ENCODE measurements at places on chromosomes 1 and 21.
A peak's percentile ranks its signal among the peaks of the same experiment; 100 is the strongest.

DNA sequence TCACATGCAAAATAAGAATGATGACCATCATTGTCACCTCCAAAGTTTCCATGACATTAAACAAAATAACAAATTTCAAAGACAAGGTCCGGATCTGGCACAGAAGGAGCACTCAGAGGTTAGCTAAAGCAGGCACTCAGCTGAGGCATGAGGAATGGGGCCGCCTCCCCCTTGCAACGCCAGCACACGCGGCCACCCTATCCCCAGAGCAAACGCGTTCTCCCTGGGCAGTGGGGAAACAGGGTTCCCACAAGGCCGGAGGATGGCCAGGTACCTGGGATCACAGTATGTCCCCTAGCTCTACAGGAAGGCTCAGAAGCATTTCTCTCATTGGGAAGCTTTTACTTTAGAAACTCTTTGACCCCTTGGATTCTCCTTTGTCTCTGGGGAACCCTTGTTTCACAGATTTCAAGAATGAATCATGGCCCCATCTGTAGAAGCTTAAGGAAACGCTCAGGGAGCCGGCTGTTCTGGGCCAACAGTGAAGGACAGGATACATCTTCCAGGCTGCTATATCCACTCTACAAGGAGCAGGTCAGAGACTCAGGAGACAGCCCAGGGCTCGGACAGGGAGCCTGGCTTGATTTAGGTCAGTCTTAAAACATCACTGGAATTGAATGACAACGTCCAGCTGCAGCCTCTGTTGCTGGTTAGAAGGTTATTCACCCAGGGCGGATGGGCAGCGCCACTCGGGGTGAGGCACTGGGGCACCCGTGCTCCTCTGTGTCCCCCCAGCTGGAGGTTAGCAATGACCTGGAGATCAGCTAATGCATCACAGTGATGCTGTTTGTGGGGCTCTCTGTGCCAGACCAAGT is 496.4 kb downstream of the NPHP4 start:
- DNase-seq = no peak

DNA sequence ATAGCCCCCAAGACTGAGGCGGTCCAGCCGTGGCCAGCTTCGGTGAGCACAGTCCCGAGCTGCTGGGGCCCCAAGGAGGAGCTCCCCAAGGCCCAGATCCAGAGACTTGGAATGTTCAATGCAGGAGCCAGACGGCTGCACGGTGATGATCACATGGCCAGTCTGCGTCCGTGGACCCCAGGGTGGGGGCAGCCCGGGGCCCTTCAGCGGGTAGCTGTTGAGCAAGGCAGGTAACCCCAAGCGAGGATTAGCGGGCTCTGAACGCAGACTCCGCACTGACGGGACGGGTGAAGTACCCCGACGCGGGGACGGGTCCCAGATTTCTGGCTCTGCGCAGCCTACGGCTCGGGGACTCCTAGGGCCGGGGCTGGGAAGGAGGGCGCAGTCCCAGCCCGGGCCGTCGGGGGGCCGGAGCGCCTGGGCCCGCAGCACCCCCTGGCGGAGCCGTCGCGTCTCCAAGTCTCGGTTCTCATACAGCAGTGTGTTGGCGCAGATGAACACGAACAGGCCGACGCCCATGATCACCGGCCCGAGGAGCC is 2.7 kb downstream of the TMEM200B start:
- DNase-seq = peak; percentile 60

- no peak for DNase-seq
Measured at GRCh38 chr1:212975111-212975918, 25.0 kb downstream of the VASH2 start.

- peak; percentile 32 for DNase-seq
Measured at GRCh38 chr1:173201969-173202368, 5.2 kb downstream of the TNFSF4 start.

DNA sequence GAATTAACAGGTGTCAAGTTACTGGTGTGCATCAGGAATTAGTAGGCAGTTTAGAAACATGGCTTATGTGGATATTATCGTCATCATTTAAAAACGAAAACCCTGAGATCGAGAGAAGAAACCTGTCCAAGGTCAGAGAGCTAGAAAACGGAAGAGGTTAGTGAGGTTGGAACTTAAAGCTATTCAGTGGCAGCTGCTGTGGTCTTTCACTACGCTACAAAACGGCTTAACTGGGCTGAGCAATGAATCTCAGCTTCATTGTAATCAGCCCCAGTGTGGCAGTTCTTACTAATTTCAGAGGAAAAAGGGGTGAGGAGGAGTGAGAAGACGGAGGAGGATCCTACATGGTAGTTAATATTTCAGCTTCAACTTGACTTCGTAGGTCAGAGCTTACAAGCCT is 77.9 kb downstream of the DAB1 start:
- DNase-seq = no peak

DNA sequence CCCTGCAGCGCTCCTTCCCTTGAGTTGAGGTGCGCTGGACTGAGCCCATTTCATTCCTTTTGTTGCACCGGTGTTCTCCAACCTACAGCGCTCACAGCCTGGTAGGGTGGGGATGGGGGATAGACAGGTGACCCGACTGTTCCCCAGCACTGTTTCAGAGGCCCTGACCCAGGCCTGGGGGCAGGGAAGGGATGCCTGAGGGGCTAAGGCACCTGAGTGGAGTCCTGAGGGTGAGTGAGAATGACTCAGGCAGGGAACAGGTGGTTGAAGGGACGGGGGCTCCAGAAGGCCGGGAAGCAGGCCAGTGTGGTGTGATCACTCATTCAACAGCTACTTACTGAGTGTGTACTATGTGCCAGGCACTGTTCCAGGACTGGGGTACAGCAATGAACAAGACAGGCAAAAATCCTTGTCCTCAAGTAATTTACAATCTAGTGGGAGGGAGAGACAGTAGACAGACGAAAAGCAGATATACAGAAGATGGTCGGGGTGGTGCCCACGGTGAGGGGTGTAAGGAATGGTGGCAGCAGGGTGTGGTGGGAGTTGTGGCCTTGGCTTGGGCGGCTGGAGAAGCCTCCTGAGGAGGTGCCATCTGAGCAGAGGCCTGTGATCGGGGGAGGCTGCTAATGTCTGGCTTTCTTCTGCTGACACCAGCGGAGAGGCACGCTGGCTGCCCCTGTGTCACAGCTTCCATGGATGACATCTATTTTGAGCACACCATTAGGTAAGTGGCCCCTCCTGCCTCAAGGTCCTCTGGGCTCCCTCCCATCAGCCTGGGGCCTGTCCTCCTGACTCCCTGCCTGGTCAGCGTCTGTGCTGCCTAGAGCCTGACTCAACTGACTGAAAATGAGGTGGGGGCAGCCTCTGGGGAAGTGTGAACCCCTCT is 37.4 kb downstream of the ACOT11 start:
- DNase-seq = no peak

GRCh38 chr1:193614817-193615216 is 428.4 kb upstream of the B3GALT2 start:
- DNase-seq = peak; percentile 49

DNA sequence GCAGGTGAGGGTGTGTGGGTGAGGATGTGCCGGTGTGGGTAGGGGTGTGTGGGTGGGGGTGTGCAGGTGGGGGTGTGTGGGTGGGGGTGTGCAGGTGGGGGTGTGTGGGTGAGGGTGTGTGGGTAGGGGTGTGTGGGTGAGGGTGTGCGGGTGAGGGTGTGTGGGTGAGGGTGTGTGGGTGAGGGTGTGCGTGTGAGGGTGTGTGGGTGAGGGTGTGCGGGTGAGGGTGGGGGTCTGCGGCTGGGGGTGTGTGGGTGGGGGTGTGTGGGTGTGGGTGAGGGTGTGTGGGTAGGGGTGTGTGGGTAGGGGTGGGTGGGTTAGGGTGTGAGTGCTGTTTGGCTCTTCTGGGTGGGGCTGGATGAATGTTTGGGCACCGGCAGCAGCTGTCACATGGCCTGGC is 241.4 kb upstream of the POTED start:
- DNase-seq = no peak

DNA sequence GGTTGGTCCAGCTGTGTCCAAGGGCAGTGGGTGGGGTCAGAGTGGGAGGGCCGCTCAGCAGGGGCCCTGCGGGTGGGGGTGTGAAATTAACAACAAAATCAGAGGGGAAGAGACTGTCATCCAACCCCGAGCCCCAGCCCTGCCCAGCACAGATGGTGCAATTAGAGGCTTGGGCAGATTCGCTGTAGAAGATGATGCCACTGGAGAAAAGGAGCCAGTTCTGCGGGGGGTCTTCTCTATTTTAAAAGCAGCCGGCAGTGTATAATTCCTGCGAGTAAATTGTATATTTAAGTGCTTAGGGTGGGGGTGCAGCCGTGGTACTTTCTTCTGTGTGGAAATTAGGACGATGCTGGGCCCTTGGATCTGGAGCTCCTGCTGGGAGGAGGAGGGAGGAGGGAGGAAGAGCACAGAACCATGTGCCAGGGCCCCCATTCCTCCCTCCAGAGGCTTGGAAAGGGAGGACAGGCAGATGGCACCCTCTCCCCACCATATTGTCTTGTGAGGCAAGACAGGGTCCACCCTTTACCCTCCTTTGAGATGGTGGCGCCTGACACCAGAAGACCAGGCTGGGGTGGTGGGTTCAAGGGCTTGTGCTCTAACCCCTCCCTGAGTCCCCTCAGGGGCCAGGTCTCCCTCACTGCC is 89.2 kb downstream of the ACTL8 start:
- DNase-seq = no peak

DNA sequence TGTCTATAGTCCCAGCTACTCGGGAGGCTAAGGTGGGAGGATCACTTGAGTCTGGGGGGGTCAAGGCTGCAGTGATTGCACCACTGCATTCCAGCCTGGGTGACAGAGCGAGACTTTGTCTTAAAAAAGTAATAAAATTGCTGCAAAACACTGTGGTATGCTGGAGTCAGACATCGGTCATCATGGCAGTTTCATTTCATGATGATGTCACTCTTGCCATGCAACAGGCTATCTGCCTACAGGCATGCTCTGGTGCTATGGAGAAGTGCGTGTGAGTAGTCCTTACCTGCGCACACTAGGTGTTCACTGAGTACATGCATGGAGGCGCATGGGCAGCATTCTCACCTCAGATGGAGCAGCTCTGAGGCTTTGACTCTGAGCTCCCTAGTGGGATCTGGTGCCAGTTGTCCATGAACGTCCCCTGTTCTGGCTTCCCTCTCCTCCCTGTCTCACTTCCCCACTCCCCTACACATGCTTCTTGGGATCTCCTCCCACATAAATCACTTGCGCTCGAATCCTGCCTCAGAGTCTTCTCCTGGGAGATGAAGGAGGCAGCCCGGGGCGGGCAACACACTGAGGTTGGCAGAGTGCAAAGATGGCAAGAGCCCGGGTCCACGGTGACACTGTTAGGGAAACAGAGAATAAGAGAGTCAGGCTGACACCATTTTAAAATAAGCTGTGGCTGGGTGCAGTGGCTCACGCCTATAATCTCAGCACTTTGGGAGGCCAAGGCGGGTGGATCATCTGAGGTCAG is 10.4 kb upstream of the CELA3B start:
- peak; percentile 36 for DNase-seq

DNA sequence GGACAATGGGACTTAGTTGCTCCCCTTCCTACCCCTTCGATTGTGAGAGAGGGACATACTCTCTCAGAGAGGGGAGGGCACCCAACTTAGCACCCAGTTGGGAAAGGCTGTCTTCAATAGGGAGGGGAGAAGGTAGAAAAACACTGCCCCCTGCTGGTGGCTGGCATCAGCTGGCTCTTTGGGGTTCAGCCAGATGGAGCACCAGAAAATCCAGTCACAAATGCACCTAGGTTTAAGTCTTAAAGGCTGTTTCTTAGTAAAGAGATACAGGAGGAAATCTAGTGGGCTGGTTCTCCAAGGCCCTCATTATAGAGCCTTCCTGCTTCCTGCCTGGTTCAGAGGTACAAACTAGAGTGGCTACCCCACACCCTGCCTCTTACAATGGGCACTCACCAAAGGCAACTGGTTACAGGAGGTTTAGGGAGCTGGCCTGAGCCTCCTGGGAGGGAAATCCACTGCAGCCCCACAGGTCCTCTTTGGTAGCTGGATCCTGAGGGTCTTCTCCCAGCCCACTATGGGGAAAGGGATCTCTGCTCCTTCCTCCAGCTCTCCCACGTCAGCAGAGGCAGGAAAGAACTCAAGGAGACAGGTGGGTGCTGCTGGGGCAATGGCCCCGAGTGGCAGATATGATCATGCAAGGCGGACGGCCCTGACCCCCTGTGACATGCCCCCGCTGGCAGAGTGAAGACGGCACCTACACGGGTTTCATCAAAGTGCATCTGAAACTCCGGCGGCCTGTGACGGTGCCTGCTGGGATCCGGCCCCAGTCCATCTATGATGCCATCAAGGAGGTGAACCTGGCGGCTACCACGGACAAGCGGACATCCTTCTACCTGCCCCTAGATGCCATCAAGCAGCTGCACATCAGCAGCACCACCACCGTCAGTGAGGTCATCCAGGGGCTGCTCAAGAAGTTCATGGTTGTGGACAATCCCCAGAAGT is 28.3 kb downstream of the EIF2D start:
- DNase-seq = peak; percentile 88

- no peak for DNase-seq
Measured at GRCh38 chr1:112058815-112059450, 69.5 kb upstream of the KCND3 start.

GRCh38 chr1:206909161-206909882 is 12.1 kb downstream of the IL24 start:
- no peak for DNase-seq

GRCh38 chr1:62882201-62883104 is 98.5 kb downstream of the ATG4C start:
- no peak for DNase-seq

GRCh38 chr1:19557609-19558051 is 72.3 kb upstream of the CAPZB start:
- DNase-seq = peak; percentile 76

GRCh38 chr21:37593740-37594471 is 227.3 kb downstream of the DYRK1A start:
- no peak for DNase-seq

DNA sequence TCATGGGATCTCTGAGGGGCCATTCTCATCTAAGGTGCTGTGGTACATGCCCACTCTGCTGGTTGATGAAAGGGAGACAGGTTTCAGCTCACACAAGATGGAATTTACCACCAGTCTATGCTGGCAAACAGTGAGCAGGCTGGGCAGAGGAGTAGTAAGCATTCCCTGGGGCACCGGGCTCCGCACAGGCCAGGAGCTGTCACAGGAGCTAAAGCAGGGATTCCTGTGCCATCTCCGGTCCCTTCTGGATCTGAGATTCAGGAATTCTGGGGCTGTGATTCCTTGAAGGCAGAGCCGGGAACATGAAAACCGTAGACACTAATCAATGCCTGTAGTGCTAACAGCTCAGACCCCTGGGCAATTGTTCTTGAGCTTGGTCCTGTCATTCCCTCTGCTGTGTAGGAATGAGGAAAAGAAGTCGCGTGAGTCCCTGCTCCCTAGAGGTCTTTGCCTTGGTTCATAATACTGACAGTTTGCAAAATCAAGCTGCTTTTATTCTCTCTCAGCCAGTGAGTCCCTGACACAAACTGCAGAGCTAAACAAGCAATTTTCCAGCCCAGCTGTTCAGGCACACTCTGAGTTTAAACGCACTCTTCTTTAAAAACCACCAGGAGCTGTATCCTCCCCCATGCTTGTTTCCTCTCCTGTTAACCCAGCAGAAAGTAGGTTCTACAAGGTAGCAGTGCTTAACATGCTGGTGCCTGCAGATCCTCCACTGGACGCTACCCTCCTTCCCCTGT is 52.5 kb downstream of the MDM4 start:
- DNase-seq = no peak

DNA sequence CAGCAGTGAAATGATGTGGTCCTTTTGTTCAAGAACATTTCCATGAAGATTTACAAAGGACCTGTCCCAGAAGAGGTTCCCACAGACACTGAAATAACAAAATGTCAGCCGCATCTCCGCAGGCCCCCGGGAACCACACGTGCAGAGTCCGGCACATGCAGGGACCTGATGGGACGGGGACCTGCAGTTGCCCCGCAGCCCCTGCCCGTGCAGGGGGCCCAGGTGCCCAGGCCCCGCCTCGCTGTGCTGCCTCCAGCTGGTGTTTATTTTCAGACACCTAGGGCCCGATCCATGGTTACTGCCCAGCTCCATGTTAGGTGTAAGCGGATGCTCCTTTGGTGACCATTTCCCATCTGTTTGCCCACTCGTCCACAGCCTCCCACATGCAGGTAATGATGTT is 149.3 kb upstream of the ARHGEF16 start:
- DNase-seq = no peak

Measured in suppressor macrophage treated with lipopolysaccharide for 1 hour (primary cell).